ENCODE measurements at places on chromosomes 13 and 19.
A peak's percentile ranks its signal among the peaks of the same experiment; 100 is the strongest.

GRCh38 chr13:44609137-44609536, 33.0 kb upstream of the TSC22D1 start:
- DNase-seq: peak; percentile 9

DNA sequence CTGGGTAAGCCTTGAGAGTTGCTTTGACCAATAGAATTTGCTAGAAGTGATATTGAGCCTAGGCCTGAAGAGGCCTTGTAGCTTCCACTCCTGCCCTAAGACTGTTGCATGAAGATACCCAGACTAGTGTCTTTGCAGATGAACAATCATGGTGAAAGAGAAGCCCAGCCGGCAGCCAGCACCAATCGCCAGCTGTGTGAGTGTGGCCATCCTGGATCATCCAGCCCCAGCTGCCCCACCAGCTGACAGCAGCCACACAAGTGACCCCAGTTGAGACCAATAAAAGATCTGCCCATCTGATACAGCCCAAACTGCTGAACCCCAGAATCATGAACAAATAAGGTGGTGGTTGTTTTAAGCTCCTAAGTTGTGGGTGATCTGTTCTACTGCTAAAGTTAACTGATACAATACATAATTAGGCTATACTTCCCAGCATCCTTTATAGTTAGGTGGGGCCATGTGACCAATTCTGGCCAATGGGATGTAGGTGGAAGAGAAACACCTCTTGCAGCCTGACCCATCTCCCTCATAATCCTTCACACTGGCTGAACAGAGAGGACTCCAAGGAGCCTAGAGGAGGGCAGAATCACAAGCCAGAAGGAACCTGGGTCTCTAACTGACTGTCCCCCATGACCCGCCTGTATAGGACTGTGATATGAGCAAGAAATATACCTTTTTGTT, 9.4 kb upstream of the ZNF428 start:
- DNase-seq: no peak

GRCh38 chr19:8552810-8553209, 24.4 kb downstream of the MYO1F start:
- peak; percentile 72 for DNase-seq

- no peak for DNase-seq
These were observed 16.2 kb downstream of the MYCBP2 start for GRCh38 chr13:77310579-77311279.

GRCh38 chr19:53076984-53077383, 26.2 kb downstream of the ZNF160 start:
- DNase-seq: peak; percentile 79
